ENCODE measurements at places on chromosomes 12 and 14.

DNA sequence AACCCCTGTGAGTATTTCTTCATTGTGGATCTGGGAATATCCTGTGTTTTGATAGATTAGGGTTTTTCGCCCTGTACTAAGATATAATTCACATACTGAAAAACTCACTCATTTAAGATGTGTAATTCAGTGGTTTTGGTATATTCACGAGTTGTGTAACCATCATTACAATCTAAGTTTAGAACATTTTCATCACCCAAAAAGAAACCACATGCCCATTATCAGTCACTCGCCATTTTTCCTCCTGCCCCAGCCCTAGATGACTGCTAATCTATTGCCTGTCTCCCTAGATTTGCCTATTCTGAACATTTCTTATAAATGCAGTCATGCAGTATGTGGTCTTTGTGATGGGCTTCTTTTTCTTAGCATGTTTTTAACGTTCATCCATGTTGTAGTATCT is 67.9 kb upstream of the ATF1 start:
- DNase-seq = no peak

DNA sequence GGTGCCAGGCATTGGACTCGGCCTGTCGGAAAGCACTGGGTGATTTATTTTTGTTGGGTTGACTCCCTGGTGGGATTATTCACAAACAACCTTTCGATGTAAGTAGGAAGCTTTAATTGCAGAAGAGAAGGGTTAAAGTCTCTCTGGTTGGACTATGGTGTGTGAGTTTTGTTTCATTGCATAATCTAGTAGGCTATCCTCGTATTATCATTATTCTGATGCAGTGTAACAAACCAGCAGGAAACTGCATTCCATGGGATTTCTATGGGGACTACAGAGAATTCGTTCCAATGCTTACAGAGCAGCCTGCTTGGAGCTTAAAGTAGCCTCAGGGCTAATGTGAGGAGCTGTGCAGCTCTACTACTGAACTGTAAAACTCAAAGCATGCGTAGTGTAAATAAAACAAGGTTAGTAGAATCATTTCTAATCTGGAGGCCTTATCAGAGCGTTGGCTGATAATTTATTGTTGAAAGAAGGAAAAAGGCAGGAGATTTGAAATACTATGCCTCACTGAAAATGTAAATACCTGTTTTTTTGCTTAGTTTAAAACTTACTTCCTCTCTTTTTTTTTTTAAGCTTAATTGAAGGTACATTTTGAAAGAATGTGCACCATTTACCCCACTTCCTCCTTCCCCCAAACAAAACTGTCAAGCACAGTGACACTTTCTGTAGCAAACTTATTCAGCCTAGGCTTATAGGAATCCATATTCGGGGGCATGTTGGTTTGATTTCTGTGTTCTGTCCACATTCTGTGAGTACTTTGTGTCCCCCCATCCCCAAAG is 226.7 kb downstream of the NPAS3 start:
- DNase-seq = no peak

DNA sequence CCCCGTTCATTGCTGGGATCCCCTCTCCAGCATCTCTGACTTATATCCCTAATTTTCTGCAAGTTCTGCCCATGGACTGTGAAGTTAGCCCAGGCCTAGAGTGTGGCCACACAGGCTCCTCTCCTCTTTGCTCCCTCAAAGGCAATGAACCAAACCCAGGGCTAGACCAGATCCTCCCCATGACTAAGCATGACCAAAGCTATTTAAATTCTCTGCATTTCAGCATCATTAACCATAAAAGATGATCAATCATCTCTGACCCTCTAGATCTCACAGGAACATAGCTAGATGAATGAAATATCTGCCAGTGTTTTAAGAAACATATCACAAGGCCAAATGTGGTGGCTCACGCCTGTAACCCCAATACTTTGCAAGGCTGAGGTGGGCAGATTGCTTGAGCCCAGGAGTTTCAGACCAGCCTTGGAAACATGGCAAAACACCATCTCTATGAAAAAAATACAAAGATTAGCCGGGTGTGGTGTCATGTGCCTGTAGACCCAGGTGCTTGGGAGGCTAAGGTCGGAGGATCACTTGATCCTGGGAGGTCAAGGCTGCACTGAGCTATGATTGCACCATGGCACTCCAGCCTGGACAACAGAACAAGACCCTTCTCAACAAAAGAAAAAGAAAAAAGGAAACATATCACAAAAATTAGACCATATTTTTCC is 2.2 kb upstream of the KRT3 start:
- no peak for DNase-seq

DNA sequence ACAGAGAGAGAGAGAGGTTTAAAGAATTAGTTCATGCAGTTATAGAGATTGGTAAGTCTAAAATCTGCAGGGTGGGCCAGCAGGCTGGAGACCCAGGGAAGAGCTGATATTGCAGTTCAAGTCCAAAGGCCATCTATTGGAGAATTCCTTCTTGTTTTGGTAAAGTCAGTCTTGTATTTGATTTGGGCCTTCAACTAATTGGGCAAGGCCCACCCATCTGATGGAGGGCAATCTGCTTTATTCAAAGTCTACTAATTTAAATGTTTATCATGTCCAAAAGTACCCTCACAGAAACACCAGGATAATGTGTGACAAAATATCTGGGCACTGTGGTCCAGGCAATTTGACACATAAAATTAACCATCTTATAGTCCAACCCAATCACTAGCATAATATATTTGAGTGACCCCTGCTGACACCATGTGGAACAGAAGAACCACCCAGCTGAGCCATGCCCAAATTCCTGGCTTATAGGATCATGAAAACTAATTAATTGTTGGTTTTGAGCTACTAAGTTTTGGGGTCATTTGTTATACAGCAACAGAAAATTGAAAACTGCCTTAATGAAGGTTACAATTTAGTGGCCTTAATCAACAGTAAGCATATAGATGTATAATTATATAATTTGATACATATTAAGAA is 109.1 kb upstream of the PLXNC1 start:
- DNase-seq = no peak

- DNase-seq = no peak
These were observed 55.4 kb downstream of the ASCL1 start for GRCh38 chr12:103012884-103013283.

DNA sequence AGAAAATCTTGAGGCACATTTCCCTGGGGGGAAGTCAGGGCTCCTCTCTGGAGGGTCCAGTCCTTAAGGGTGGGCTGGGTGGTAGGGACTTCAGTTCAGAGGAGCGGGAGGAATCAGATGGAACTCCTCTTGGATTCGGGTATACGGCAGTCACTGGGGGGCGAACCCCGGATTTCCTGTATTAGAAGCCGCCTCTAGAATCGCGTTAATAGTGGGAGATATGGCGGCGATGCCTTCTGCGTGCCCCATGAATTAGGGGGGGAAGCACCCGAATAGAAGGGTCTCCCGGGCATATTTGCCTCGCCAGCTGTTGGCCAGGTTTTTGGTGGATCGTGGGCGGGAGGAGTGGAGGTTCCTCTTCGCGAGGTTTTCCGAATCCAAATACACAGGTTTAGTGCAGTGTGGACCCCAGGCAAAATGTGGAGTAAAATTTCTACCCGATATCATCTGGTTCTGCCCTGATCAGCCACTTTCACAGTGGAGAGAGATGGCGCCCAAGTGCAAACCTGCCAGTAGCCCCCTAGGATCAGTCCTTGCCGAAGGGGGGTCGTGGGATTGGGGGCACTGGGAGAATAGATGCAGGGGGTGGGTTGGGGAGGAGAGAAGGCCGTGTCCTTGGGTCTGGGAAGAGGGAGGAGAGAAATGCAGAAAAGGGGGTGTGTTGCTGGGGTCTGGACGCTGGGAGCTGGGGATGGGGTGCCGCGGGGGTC is 628 bp downstream of the MEG3 start:
- DNase-seq = no peak

DNA sequence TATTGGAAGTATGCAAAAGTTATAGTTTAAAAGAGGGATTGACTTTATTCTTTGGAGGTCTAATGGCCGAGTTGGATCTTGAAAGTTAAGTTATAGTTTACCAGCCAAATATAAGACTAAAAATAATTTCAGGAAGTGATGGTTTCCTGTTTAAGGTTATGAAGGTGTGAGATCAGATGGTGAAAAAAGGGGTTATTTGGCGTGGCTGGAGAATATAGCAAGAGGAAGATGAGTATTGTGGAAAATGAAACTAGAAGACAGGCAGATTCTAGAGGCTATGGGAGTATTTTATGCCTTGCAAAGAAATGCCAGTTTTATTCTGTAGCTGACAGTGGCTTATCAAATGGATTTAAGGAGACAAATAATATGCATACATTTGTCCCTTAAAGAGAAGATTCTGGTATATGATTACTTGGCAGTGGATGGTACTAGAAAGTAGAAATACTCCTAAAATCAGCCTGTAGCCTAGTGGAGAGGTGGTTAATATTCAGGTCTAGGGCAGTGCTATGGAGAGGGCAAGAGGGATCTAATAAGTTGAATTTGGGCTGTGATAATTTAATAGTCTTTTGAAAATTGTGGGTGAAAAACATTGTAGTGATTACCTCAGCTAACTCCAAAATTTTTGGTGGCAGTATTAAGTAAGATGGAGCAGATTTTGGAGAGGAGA is 1091.8 kb upstream of the ATXN7L3B start:
- DNase-seq = no peak

- no peak for DNase-seq
These were observed 23.1 kb upstream of the PGF start for GRCh38 chr14:74978416-74978947.

GRCh38 chr14:60968099-60968498 is 12.8 kb downstream of the TRMT5 start:
- DNase-seq = no peak

- DNase-seq = no peak
These were observed 2.9 kb downstream of the LRTM2 start for GRCh38 chr12:1823237-1823636.

DNA sequence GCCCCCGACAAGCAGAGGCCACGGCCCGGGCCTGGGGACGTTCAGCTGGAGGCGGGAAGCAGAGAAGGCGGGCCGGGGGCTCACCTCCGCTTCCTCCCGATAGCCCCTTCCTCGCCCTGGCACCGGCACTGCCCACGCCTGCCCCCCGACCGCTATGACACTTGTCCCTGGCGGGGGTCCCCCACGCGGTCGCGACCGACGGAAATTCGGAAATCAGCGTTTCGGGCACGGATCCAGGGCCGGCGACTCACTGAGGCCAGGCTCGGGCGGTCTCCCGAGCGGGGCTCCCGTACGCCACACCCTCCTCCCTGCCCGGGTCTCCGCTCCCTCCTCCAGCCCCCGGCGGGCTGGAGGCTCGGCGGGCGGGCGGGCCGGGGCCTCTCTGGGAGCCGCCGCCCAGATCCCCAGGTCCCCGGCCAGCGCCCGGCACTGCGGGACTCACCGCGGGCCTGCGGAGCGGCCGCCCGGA is 581 bp downstream of the PITPNM2 start:
- DNase-seq = peak; percentile 38

DNA sequence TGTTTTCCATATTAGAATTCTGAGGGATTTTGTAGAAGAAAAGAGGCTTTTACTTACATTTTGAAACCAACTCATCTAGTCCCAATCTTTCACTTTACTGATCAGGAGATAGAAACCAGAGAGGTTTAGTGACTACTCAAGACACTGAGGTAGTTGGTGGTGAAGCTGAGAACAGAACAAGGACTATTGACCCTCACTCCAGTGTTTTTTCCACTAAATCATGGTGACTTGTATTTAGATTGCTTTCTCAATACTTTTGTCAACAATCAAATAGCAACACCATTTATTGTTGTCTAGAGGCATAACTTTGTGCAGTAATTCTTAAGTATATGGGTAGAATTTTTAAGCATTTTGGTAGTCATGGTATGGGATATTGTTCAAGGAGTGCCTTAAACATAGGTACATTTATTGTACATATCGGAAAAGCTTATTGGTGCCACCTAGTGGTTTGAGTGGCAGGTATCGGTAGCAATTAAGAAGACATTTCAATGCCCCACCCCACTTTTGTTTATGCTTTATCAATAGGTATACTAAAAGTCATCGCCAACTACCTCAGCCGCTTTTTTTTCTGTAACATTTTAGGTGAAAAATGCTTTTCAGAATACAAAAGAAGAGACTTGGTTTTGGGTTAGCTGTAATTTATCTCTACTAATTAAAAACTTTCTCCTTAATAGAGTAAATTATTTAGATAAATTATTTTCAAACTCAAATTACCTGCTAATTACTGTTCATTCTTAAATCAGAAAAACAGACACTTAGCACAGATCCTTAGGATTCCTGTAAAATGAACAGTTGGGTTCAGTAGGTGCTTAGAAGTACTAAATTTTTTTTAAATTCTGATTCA is 47.3 kb upstream of the PAWR start:
- DNase-seq = peak; percentile 0

- no peak for DNase-seq
These were observed 46.6 kb upstream of the CDKN3 start for GRCh38 chr14:54350203-54350602.

- DNase-seq = no peak
These were observed 133.3 kb downstream of the VRK1 start for GRCh38 chr14:96930526-96930925.

DNA sequence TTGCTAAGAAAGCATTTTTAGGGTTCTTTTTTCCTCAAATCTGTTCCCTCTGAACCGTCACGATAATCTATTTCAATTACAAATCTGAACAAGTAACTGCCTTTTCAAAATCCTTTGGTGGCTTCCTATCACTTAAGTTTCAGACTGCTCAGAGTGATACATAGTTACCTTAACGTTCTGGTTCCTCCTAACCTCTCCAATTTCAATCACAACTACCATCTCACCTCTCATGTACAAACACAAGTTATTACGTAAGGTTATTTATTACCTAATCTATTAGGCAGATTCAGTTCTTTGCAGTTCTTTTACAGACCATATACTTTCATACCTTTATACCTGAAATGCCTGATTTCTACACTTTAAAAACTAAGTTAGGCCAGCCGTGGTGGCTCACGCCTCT is 12.1 kb downstream of the RNF212B start:
- DNase-seq = no peak

DNA sequence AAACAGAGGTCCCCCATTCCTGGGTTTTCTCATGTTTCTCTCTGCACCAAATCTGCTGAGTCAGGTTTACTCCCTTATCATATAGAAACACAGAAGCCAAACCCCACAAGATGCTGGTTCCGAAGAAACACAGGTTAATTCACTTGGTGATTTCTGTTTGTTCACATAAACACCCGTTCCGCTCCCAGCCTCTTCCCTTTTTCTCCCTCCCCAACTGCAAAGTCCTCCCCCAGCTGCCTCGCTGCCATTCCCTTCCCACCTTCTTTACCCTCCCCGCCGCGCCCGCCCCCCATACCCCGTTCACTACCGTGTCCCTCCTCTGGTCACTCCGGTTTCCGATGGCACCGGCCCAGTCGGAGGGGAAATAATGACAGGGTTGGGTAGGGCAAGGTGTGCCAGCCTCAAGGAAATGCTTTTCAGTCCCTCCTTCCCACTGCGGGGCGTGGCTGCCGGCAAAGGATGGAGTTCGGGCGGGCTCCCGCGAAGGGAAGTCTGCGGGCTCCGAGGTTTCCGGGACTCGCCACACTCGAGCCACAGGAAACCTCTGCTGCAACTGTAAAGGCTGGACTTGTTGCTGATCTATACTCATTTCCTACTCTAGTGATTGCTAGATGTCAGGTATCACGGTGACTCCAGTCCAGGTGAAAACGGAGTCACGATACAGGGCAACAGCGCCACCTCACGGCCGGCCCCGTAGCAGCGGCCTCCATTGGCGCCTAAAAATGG is at the start of gene STYK1:
TSS of gene STYK1 (minus strand) at position 394 of the 726 bp plus-strand sequence. CDS start 39,434 bp downstream, outside the sequence.
- peak; percentile 35 for DNase-seq

GRCh38 chr12:54661048-54661447 is 12.9 kb upstream of the DCD start:
- DNase-seq = no peak

GRCh38 chr12:50151047-50151687 is 16.0 kb downstream of the CERS5 start:
- no peak for DNase-seq

GRCh38 chr12:92828565-92828964 is 100.5 kb downstream of the EEA1 start:
- DNase-seq = no peak

Data from stimulated activated CD4-positive, alpha-beta T cell treated with anti-CD3 and anti-CD28 coated beads, TNF-alpha, amount 100 ng/mL, for 24 hours (primary cell).